ENCODE measurements at places on chromosomes 3 and 15. TPM values are rescaled to one million over a fixed set of nuclear protein-coding genes. Genes with fewer than 3 reads are reported as not detected.

The CCDC191 gene
- 0.43 TPM for total RNA-seq

DNA sequence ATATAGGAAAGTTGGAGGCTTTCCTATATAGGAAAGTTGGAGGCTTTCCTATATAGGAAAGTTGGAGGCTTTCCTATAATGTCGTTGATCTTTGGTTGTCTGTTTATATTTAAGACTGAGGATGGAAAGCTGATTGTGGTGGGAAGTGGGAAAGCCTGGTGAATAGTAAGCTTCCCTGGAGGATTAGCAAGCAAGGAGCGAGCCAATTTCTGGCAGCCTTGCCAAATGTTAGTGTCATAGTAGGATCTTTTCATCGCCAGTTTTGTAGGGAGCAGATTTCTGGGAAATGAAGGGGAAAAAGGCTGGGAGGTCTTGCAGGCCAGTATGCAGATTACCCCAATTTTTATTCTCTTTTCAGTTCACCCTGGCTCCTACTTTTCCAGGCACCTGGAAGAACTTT is 39.9 kb upstream of the CCNL1 start:
- DNase-seq: no peak

GRCh38 chr3:41847679-41848078 is 114.2 kb downstream of the ULK4 start:
- no peak for DNase-seq

The SYNM gene
- total RNA-seq: 3.2 TPM

The RBP2 gene
- not detected for total RNA-seq

The EXOSC7 gene
- total RNA-seq: 15.9 TPM

The MASP1 gene
- 116 TPM for total RNA-seq

All from right lobe of liver (tissue), 6 donors.